HuH-7 (cell line): ENCODE measurements at places on chromosomes 16 and 17.

DNA sequence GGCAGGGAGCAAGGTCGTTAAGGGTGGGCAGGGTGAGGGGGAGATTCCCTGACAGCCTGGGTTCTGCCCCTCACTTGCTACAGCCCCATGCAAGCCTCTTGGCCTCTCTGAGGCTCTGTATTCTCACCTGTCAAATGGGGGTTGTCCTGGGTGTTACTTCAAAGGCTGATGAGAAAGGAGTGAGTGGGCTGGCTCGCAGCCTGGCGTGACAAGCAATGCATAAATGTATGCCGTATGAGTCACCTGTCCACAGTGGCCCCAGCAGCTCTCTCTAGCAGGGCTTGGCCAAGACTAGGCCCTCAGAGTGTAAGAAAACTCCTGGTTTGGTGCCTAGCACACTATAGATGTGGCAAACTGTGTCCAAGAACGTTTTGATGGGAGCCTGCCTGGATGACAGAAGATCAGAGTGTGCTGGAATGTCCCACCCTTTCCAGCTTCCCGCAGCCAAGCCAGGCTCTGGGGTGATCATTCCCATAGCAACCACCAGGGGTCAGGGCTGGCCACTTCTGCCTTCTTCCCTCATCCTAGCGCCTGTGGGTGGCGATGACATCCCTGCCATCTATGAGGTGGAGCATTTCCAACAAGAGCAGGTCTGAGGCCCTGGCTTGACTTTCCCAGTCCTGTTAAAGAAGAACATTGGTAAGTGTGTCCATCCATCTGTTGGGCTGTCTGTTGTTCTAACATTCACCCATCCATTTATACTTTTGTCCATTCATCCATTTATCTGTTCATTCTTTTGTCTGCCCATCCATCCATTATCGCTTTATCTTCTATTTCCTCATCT lies 37.2 kb upstream of the ADGRG1 start:
- DNase-seq: peak; percentile 73

- no peak for DNase-seq
Measured at GRCh38 chr16:66712512-66712911, 16.0 kb upstream of the CMTM4 start.

- no peak for DNase-seq
Measured at GRCh38 chr17:49817993-49818392, 29.5 kb downstream of the KAT7 start.

DNA sequence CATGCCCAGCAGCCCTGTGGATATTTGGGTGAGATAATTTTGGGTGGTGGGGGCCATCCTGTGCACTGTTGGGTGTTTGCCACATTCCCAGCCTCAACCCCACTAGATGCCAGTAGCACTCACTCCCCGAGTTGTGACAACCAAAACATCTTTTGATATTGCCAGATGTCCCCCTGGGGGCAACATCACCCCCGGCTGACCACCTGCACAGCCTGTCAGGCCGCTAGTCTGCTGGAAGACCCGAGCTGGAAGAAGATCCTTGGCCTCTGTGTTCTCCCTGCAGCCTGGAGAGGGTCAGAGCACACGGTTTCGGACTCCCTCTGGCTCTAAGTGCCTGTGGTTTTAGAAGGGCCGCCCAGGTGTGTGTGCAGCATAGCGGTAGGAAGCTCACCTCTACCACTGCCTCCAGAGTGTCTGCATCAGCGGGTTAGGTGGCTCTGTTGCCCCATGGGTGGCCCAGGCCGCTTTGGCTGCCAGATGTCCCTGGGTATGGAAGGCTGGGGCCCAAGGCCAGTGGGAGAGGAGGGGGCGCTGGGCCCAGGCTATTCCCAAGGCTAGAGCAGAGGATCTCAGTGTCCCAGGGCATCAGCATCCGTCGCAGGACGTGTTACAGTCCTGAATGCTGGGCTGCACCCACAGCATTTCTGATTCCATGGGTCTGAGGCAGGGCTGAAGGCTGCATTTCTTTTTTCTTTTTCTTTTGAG lies 195.8 kb upstream of the GSE1 start:
- no peak for DNase-seq

DNA sequence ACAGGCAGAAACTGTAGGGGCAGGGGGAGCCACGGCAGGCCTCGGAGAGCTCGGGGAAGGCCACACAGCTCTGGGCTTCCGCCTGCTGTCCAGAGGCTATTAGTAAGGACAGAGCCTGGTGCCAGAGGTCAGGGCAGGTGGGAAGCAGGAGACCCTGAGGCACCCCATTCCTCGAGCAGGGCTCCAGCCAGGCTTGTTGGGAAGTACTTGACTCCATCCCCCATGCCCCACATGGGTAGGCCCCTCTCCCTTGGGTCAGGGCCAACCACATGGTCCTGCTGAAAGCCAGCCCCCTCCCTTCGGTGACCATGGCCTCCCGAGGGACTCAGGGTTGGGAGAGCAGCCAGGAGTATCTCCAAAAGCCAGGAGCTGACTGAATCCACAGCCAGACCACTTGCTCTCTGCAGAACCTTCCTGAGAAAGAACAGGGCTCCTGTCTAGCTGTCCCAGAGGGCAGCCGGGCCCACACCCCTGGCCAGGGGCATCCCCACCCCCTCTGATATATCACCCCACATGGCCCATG lies 17.4 kb upstream of the MPRIP start:
- DNase-seq: no peak

DNA sequence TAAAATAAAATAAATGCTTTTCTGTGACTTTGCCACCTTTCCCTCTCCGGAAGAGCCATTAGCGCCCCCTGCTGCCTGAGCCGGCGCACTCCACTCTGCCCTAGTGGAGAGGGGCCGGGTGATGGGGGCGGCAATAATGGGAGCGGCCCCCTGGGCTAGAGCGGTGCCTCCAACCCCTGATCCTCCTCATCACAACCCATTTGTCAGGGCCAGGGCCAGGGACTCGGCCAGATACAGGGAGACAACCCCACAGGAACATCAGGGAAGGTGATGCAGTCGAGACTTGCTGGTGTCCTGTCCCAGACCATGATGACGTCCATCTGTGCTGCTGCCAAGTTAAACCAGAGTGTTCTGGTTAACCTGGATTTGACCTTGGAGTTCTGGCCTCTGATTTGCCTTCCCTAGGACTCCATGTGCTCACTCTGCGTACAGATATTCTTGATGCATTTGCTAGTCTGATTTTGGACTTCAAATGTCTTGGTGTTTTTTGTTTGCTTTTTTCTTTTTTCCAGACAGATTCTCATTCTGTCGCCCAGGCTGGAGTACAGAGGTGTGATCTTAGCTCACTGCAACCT lies 46.1 kb upstream of the BPTF start:
- peak; percentile 76 for DNase-seq

DNA sequence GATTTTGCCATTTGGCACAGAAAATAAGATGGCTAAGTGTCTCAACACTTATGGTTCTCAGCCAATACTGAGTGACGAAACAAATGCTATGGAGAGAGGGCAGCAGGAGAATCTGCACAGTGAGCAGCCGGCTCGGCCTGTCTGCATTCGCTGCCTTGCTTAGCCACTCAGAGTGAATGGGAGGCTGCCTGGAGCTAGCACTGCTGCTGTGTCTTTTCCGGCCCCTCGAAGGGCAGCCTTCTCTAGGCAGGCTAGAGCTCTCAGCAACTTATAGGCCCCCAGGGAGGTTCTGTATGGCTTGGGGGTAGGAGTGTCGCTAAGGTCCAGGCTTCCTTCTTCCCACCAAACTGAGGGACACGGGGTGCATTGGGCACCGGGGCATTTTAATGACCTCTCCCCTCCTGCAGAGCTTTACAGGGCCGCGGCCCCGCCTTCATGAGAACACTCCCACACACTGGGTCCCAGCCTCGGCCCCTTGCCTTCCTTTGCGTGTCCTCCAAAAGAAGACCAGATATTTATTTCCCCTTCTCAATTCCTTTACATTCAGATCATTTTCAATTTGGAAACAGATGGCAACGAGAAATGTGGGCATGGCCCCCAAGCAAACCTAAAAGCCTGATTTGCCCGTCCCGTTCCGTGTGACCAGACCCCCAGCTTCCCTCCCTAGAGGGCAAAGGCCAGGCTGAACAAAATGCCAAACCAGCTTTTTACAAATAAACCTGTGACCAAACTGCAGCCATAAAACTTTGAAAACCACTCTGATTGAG lies 670.9 kb downstream of the TOX3 start:
- no peak for DNase-seq

DNA sequence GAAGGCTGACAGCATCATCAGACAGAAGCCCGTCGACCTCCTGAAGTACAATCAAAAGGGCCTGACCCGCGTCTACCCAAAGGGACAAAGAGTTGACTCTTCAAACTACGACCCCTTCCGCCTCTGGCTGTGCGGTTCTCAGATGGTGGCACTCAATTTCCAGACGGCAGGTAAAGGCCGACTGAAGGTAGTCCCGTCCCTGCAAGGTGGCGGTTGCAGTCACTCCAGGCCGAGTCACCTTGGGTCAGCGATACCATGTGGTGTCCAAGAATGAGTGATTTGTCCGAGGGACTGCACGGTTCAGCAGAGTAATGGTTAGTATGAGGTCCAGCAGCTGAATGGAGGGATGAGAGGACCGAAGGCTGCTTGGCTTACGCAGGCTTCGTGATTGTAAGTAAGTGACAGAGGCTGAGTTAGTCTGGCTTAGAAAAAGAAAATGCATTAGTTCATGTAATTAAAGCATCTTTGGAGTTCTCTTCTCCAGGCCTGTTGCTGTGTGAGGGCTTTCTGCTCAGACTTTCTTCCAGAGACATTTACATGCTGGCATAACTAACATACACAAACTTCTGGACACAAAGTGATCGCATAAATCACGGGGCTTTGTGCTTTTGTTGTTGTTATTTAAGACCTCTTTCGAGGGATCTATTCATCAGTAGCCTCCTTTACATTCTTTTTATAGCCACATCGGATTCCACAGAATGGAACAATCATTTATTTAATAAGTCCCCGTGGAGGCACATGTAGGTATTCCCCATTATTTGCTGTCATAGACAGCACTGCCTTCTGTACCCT lies 74.9 kb downstream of the SDR42E1 start:
- no peak for DNase-seq

- DNase-seq: peak; percentile 97
Measured at GRCh38 chr17:79789943-79790804, 6.7 kb downstream of the CBX8 start.

GRCh38 chr16:3007957-3008689 lies 4.6 kb upstream of the CLDN9 start:
- no peak for DNase-seq

DNA sequence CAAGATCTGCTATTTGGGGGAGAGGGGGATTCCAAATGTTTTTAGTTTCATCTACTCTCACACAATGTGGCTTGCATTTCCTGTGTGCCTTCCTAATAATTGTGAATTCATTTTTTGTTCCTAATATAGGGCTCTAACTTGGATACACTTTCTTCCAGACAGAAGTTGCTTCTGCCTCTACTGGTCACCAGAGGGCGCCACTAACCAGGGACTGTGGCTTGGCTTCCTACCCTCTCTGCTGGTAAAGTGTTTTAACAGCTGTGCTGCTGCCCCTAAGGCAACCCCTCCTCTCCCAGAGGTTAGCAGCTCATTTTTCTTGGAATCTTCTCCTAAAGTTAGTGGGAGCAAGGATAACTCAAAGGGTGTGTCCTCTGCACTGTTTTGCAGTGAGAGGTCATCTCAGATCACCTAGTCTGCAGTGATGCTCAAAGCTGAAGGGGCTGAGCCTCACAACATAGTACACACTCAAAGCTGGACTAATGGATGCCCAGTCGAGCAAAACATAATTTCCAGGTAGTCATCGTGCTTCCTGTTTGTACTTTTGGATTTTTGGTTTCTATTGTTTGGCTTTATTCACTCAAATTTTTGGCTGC lies 5.0 kb upstream of the PRSS54 start:
- peak; percentile 45 for DNase-seq

DNA sequence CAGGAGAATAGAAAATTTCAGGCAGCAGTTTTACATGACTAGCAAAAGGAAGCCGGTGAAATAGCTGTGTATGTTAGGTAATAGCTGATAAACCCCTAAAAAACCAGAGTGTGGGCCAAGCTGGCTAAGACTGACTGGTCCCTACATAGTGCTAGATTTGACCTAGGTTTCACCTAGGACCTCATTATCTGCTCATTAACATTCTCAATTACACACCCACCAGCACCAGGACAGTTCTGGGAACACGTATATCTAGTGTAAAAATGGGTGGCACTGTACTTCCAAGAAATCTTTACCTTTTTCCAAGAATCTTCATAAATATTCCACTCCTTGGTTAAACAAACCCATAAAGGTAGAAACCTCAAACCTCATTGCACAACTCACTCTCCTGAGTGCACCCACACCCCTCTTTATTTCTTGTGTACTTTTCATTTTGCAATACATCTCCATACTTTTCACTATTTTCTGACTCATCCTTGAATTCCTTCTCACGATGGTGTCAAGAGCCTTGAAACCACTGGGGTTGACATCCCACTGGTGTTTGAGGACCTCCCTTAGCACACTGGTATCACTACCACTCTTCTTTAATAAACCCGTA lies 262.7 kb upstream of the KCNJ16 start:
- DNase-seq: no peak

DNA sequence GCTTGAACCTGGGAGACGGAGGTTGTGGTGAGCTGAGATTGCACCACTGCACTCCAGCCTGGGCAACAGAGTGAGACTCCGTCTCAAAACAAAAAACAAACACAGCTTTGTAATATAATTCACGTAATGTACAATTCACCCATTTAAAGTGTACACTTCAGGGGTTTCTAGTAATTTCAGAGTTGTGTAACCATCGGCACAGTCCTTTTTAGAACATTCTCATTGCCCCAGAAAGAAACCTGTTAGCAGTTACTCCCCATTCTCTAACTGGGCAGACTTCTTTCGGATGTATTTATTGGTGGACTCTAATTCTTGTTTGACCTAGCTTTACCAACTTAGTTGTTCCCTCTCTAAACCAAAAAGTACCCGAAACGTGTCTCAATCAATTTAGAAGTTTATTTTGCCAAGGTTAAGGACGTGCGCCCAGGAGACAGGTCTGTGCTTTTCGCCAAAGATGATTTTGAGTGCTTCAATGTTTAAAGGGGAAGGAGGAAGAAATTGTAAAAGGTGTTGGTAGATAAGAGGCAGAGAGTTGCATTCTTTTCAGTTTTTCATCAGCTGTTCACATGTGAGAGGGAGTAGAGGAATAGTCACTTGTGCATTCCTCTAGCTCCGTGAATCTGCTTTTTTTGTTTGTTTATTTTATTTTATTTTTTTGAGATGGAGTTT lies 175.3 kb downstream of the PRKCA start:
- no peak for DNase-seq

- no peak for DNase-seq
Measured at GRCh38 chr16:57257455-57258070, 12.5 kb downstream of the ARL2BP start.

GRCh38 chr17:31481783-31482081 lies 90.3 kb downstream of the RAB11FIP4 start:
- DNase-seq: no peak

DNA sequence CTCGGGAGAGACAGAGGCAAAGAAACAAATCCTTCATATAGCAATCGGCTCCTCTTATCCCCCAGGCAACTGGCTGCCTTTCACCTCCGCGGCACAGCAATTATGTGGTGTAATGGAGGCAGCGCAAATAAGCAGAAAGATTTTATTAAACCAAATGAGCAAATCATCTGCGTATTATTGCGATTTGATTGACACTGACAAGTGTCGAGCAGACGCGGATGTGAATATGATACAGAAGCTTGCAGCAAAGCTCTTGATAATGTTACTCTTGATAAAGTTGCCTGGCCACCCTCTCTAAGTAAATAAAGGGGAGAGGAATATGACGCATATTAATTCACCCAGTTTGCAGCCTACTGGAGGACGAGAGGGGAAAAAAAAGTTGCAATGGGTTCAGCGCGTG lies 26.5 kb upstream of the AKTIP start:
- no peak for DNase-seq

GRCh38 chr17:57276621-57277020 lies 20.3 kb downstream of the MSI2 start:
- DNase-seq: no peak
